ENCODE measurements at places on chromosomes 4 and X.

GRCh38 chr4:109787807-109788206 lies 14.0 kb downstream of the CFI start:
- no peak for DNase-seq

DNA sequence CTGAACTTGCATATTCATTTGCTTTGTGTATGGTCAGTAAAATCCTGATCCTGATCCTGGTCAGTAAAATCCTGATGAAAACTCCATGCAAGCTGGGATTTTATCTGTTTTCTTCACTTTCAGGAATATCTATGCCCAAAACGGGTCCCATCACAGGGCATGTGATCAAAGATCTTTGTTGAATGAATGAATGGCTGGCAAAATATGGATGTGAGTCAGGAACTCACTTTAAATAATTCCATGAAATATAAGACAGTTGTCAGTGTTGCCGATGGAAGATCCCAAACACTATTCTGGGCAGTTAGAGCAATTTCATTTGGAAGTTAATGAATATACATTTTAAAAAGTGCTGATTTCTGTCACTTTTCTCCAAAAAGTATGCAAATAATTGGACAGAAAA lies 598.4 kb downstream of the GBA3 start:
- no peak for DNase-seq

DNA sequence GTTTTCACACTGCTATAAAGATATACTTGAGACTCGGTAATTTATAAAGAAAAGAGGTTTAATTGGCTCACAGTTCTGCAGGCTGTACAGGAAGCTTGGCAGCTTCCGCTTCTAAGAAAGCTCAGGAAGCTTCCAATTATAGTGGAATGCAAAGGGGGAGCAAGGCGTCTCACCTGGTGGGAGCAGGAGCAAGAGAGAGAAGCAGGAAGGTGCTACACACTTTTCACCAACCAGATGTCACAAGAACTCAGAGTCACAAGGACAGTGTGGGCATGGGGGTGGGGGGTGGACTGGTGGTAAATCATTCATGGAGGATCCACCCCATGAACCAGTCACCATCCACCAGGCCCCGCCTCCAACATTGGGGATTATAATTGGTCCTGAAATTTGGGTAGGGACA lies 22.8 kb downstream of the HMGB2 start:
- no peak for DNase-seq

DNA sequence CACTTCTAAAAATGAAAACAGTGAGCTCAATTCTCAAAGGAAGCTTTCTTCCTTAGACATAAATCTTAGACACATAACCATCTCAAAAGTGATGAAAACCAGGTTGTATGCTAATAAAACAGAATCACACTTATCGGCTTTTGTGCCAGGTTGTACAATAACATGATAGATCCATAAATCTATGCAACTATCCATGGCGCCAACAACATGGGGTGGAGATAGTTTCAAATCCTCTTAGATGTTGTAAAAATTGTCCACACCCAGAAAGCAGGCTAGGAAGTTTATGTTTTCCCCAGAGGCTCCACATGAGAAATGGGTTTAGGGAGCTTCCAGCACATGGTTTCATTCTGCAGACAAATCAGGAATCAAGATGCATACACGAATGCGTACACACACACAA lies 165.3 kb upstream of the MAP3K15 start:
- DNase-seq = no peak

GRCh38 chrX:107713203-107713542 lies 62.4 kb downstream of the TSC22D3 start:
- DNase-seq = no peak
